ENCODE measurements at places on chromosomes 5 and 9.
A peak's percentile ranks its signal among the peaks of the same experiment; 100 is the strongest.

- no peak for DNase-seq
Observed at GRCh38 chr5:180820788-180821321, 18.2 kb upstream of the MGAT1 start.

- DNase-seq, result no peak
Observed at GRCh38 chr5:75381456-75381855, 44.4 kb downstream of the HMGCR start.

GRCh38 chr5:132190161-132190817 lies 37.4 kb downstream of the P4HA2 start:
- DNase-seq, result no peak

- no peak for DNase-seq
Observed at GRCh38 chr9:88871669-88872068, 119.6 kb upstream of the S1PR3 start.

GRCh38 chr9:93612052-93612795 lies 35.8 kb downstream of the PHF2 start:
- peak; percentile 36 for DNase-seq
